ENCODE measurements at places on chromosomes 7 and 10. TPM values are rescaled to one million over a fixed set of nuclear protein-coding genes. Genes with fewer than 3 reads are reported as not detected.

The SLC29A4 gene
- 15.9 TPM for total RNA-seq

The TAS2R41 gene
- total RNA-seq = not detected

The TRPV5 gene
- not detected for total RNA-seq

The OPN4 gene
- total RNA-seq = not detected

The CC2D2B gene
- not detected for total RNA-seq

The STAM gene
- total RNA-seq = 22.9 TPM

The PRKG1 gene
- total RNA-seq = not detected

The ANAPC16 gene
- total RNA-seq = 82.6 TPM

The TLX1 gene
- total RNA-seq = not detected

The TUBAL3 gene
- total RNA-seq = 0.33 TPM

The GLI3 gene
- total RNA-seq = 0.09 TPM
